Uterus (tissue), 4 donors: ENCODE measurements at places on chromosomes 1 and 21. TPM values are rescaled to one million over a fixed set of nuclear protein-coding genes. Genes with fewer than 3 reads are reported as not detected.

GRCh38 chr1:191671236-191671635 is 487.0 kb upstream of the RGS18 start:
- H3K36me3 ChIP-seq: no peaks in the 10 kb centered on the region
- DNase-seq: no peak
- H3K27me3 ChIP-seq: no peaks in the 10 kb centered on the region
- H3K27ac ChIP-seq: no peak overlapping the region

- no peaks in the 10 kb centered on the region for H3K36me3 ChIP-seq
- H3K4me1 ChIP-seq: peaks cover 23% of the 10 kb centered on the region
- H3K27me3 ChIP-seq: no peaks in the 10 kb centered on the region
- no peak overlapping the region for H3K27ac ChIP-seq
- no peak overlapping the region for H3K4me3 ChIP-seq
- DNase-seq: no peak
Measured at GRCh38 chr1:9410737-9411297, 118.1 kb downstream of the SPSB1 start.

- no peak overlapping the region for H3K4me3 ChIP-seq
- H3K27me3 ChIP-seq: no peaks in the 10 kb centered on the region
- H3K4me1 ChIP-seq: no peaks in the 10 kb centered on the region
- no peaks in the 10 kb centered on the region for H3K36me3 ChIP-seq
Measured at GRCh38 chr1:246032984-246033383, 474.1 kb downstream of the SMYD3 start.

Gene LPGAT1
- total RNA-seq: 50.3 TPM

DNA sequence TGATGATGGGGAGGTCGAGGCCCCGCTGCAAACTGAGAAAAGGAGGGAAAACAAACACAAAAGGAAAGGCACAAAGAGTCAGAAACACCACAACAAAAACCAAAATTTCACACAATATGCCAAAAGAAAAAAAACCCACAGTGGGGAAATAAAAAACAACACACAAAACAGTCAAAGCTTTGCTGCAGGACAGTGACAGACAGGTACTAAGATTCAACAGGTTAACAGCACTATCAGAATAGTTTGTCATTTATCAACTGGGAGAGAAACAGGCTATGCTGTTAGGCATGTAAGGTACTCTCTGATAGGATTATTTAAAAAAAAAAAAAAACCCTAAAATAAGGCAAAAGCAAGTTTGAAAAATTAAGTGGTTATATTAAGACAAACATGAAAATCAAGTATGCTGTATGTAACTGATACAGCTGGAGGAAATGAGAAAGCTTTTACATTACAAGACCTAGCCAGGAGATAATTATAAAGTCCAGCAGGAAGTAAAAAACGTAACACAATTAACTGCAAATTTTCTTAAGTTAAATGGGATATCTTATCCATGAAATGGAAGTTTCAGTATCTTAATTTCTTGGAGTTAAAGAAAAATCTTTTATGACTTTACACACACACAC is 179.0 kb downstream of the EIF4G3 start:
- H3K4me1 ChIP-seq: no peaks in the 10 kb centered on the region
- no peaks in the 10 kb centered on the region for H3K27me3 ChIP-seq
- H3K4me3 ChIP-seq: no peak overlapping the region
- H3K27ac ChIP-seq: no peak overlapping the region

DNA sequence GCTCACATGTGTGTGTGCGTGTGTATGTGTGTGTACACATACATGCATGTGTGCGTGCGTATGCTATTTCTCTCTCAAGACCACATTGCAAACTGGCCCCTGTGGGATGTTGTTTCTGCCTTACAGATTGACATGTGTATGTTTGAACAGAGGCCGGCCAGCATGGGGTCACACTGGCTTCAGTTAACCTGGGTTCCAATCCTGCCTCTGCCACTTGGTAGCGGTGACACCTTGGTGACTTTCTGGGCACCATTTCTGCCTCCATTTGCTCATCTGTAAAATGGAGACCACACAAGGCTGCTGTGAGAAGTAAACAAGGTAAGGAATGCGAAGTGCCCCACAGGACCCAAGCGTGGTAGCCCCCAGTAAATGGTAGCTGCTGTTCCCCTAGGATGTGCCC is 51.7 kb downstream of the TCP10L start:
- no peaks in the 10 kb centered on the region for H3K36me3 ChIP-seq
- H3K27me3 ChIP-seq: no peaks in the 10 kb centered on the region
- no peak overlapping the region for H3K27ac ChIP-seq
- no peaks in the 10 kb centered on the region for H3K4me1 ChIP-seq

Gene LRIG2
- 55.8 TPM for total RNA-seq

Gene C2CD2
- 26.0 TPM for total RNA-seq

Gene PDPN
- total RNA-seq: 17.7 TPM

Gene TSPEAR
- total RNA-seq: 0.18 TPM

DNA sequence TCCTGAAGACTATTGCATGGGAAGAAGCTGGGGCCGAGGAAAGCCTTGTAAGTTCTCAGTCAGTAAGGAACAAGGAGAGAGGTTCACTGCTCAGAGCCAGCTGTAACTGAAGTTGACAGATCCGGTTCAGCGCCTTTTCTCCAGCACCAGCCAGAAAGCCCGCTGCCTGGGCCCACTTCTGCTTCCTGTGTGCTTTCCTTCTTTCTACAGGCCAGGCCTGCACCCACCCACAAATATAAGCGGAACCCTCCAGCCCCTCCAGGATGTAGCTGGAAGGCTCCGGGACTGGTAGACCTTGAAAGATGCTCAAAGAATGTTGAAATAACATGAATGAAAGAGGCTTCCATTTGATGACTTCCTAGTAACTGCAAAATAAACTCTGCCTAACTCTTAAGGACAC is 38.8 kb downstream of the PARP1 start:
- no peaks in the 10 kb centered on the region for H3K4me1 ChIP-seq
- no peak overlapping the region for H3K4me3 ChIP-seq
- DNase-seq: no peak
- H3K27ac ChIP-seq: no peak overlapping the region

Gene ARHGAP30
- total RNA-seq: 2.7 TPM

DNA sequence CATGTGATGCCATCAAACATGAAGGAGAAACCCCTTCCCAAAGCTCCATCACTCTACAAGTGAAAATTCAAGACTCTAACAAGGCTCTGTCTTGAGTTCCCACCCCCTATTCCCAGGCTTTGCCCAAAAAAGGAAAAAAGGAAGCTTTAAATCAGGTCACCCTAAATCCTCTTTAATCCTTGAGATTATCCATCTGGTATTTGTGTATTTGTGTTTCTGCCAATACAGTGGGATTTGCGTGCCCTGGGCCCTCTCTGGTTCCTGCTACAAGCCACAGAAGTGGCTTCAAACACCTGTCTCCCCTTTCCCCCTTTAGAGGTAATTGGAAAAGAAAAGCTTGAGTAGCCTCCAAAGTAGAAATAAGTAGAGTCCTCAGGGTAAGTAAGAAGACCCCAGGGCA is 120.4 kb downstream of the EDEM3 start:
- no peak overlapping the region for H3K4me3 ChIP-seq
- DNase-seq: no peak
- no peaks in the 10 kb centered on the region for H3K4me1 ChIP-seq
- no peak overlapping the region for H3K27ac ChIP-seq

DNA sequence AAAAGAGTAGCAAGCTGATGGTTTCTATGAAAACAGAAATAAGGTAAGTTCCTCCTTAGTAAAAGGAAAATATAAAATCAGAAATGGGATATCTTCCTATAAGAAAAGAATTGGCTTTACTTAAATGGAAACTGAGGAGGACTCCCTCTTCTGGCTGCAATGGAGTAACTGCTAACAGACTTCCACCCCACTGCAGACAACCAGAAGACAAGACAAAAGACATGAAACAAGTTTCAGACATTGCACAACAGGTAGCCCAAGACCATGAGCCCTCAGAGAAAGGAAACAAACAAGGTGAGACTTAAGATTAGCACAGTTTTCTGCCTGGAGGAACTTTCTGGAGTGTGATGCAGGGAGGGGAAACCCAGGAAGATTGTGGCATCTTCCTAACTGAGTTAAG is 17.0 kb upstream of the OLFML2B start:
- H3K4me1 ChIP-seq: no peaks in the 10 kb centered on the region
- no peak for DNase-seq
- no peaks in the 10 kb centered on the region for H3K27me3 ChIP-seq
- H3K36me3 ChIP-seq: no peaks in the 10 kb centered on the region

DNA sequence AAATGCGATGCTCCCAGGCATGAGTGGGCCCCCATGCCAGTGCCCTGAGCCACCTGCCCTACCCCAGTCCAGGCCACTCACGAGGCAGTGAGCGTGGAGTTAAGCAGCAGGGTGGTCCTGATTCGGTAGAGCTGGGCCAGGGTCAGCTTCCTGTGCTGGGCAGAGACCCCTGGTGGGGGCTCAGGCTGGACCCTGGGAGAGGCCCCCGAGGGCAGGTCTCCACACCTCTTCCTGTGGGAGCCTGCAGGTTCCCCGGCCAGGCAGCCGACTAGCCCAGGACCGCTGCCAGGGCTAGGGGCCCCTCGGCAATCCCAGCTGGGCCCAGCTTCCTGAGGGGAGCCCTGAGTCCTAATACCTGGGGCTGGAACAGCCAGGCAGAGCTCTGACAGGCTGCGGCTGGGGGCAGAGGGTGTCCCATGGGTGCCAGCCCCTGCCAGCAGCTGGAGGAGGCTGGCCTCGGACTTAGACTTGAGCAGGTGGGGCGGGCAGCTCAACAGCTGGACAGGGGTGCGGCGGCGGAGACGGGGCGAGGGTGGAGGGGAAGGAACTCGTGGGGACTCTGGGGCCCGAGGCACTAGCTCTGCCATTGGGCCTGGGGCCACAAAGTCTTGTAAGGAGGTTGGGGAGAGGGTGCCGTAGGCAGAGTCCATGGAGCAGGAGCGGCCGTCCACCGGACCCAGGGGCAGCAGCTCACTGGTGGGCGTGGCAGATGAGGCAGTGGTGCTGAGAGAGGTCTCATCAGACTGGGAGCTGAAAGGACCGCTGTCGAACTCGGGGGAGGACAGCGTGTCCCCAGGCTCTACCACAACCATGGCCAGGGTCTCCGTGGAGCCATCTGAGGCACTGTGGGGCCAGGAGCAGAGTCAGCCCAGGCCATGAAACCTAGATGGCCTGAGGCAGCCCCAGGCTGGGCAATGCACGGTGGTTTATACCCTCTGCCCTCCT is 2.0 kb upstream of the TNFRSF25 start:
- DNase-seq: no peak
- H3K27ac ChIP-seq: no peak overlapping the region
- no peaks in the 10 kb centered on the region for H3K36me3 ChIP-seq
- no peaks in the 10 kb centered on the region for H3K27me3 ChIP-seq
- H3K4me3 ChIP-seq: no peak overlapping the region

- H3K4me3 ChIP-seq: no peak overlapping the region
- H3K4me1 ChIP-seq: no peaks in the 10 kb centered on the region
- no peaks in the 10 kb centered on the region for H3K27me3 ChIP-seq
Measured at GRCh38 chr21:37061926-37062592, 10.8 kb downstream of the PIGP start.

DNA sequence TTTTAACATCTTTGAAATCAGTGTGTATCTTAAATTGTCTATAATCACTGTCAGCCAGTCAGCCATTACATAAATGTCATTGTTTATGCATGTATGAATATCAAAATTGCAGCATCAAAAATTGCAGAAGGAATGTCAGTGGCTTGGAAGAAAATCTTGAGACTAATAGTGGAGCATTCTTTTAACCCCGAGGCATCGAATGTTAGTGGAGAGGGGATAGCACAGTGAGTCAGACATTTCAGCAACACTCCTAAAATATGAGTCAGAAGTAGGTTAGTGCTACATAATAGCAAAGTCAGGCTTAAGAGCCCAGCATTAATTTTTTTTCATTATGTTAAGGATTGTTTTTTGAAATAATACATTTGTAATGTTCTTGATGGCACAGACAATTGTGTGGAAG is 45.5 kb downstream of the SNRPE start:
- H3K27me3 ChIP-seq: no peaks in the 10 kb centered on the region
- H3K36me3 ChIP-seq: no peaks in the 10 kb centered on the region
- DNase-seq: no peak
- no peak overlapping the region for H3K4me3 ChIP-seq
- no peak overlapping the region for H3K27ac ChIP-seq

Gene MYBPH
- not detected for total RNA-seq

Gene OR2L8
- total RNA-seq: not detected

Gene UBXN10
- total RNA-seq: 3.1 TPM

Gene KIAA0040
- 12.3 TPM for total RNA-seq

DNA sequence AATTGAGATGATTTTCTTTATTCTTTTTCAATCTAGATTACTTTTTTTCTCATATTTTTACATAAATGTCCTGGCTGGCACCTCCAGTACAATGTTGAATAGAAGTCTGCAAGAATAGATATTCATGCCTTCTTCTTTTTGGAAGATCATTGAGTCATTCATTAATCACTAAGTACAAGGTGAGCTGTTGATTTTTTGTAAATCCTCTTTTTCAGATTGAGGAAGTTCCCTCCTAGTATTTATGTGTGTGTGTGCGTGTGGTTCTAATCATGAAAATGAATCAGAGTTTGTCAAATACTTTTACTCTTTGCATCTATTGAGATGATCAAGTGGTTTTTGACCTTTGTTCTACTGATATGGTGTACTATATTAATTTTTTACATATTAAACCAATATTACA is 859.3 kb downstream of the KCNT2 start:
- H3K4me1 ChIP-seq: no peaks in the 10 kb centered on the region
- DNase-seq: no peak
- no peaks in the 10 kb centered on the region for H3K36me3 ChIP-seq
